ENCODE measurements at places on chromosomes 11 and 22. TPM values are rescaled to one million over a fixed set of nuclear protein-coding genes. Genes with fewer than 3 reads are reported as not detected.

DNA sequence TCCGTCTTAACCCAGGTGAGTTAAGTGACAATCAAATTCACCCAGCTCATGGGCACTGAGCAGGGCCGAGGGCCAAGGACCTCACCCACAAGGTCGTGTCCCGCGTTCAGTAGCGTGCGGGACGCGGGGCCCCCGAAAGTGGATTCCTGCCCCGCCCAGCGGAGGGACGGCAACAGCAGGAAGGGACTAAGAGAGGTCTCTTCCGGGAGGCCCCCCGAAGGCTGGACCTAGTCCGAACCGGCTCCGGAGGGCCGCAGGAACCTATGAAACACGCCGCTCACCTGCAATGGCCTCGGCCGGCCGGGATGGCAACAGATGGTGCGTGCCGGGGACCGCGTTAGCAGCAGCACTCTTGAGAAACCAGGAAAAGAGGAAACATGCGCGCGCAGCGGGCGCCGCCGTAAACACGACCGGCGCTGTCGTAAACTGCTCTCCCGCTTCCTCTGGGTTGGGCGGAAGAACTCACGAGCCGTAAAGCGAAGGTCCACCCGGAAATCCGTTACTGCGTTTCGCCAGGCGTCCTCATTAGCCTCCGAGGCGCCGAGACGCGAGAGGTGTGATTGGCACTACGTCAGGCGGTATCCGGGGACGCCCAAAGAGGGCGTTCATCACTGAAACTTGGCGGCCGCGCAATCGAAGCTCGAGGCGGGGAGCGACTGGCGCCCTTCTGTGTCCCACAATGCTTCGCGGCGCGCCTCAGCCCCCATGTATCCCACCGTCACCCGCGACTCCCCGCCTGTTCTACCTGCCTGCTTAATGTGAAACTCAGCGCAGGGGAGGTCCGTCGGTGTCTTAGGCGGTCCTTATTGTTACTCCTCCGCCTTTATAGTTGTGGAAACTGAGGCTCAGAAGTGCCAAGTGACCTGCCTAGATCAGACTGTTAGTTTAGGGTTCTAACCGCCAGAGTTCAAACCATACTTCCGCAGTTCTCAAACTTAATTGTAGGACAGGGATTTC, at the start of gene EIF3D:
Gene EIF3D (minus strand): TSS at position 372 of the 957 bp plus-strand sequence. CDS start 3,045 bp downstream, outside the sequence.
- no peaks in the 10 kb centered on the region for H3K27me3 ChIP-seq
- H3K4me1 ChIP-seq = peaks cover 17% of the 10 kb centered on the region
- peak; percentile 98 for DNase-seq
- H3K4me3 ChIP-seq = peak within 1 kb of the TSS; percentile 96
- peaks cover 36% of the 10 kb centered on the region for H3K36me3 ChIP-seq

DNA sequence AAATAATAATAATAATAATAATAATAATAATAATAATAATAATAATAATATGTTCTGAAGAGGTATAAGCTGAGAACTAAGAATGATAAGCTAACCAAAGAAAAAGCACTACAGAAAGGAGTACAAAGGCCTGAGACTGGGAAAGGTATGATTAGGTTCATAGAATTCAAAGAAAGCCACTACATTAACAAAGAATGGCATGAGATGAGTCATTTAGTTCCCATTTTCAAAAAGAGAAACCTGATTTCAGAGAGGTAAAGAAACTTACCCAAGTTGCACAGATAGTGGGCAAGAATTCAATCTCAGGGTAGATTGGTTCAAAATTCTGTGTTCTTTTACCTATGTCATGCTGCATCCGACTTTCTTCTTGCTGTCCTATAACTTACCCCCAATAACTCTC, 350.9 kb downstream of the TTC28 start:
- DNase-seq = no peak
- peaks cover 24% of the 10 kb centered on the region for H3K4me1 ChIP-seq
- H3K27ac ChIP-seq = no peak overlapping the region
- no peaks in the 10 kb centered on the region for H3K27me3 ChIP-seq

- peak within 1 kb of the TSS; percentile 26 for H3K27ac ChIP-seq
- H3K4me1 ChIP-seq = no peaks in the 10 kb centered on the region
- H3K36me3 ChIP-seq = no peaks in the 10 kb centered on the region
- peak within 1 kb of the TSS; percentile 79 for H3K4me3 ChIP-seq
- peak; percentile 74 for DNase-seq
Measured at GRCh38 chr11:85810871-85811611, at the start of gene SYTL2. Gene SYTL2, minus strand, starts transcription at chr11:85811141. Its CDS starts 53,416 bp downstream, at chr11:85757725.

GRCh38 chr11:12876988-12877387, 132.1 kb upstream of the RASSF10 start:
- no peaks in the 10 kb centered on the region for H3K27me3 ChIP-seq
- H3K27ac ChIP-seq = no peak overlapping the region
- H3K36me3 ChIP-seq = peaks cover 31% of the 10 kb centered on the region
- no peak overlapping the region for H3K4me3 ChIP-seq
- H3K4me1 ChIP-seq = peaks cover under 1% of the 10 kb centered on the region

DNA sequence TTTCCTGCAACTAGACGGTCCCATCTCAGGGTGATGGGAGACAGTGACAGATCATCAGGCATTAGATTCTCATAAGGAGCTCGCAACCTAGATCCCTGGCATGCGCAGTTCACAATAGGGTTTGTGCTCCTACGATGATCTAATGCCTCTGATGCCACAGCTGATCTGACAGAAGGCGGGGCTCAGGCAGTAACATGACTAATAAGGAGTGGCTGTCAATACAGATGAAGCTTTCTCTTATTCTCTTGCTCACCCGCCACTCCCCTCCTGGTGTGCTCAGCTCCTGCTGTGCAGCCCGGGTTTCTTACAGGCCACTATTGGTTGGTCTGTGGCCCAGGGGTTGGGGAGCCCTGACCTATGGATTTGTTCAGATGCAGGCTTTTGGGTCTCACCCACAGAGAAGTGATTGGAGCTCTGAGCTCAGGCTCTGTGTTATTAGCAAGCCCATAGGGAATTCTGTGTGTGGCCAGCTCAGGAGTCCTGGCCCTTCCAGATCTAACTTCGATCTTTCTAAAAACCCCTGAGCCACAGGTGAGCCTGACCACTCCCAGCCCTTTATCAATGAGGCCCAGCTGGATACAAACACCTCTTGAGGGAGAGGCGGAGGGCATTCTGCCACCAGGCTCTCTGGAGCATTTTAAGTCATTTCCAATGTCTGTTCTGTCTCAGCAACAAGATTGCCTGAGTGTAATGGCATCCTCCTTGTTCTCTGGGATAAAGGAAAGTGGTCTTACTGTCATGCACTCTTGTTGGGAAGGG, 351.8 kb downstream of the BUD13 start:
- no peak for DNase-seq
- no peaks in the 10 kb centered on the region for H3K36me3 ChIP-seq

DNA sequence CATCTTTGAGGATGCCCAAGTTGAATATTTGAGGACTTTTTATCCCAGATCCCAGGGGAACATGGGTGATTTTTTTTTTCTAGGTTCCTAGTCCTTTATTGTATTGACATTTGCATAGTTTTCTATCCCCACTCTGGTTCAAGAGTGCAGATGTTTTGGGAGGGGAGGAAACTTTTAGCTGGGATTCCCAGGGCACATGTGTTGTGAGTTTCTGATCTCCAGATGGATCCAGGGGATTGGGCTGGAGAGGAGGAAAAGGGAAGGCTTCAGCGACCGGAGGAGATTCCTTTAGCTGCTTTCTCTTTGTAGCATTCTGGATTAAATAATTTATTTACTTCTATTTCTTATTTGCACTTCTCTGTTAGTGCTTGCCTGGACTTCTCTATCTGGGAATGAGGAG, 14.7 kb upstream of the SORL1-AS1 start:
- no peaks in the 10 kb centered on the region for H3K4me1 ChIP-seq
- H3K27me3 ChIP-seq = no peaks in the 10 kb centered on the region
- H3K36me3 ChIP-seq = no peaks in the 10 kb centered on the region
- no peak overlapping the region for H3K27ac ChIP-seq
- no peak for DNase-seq

DNA sequence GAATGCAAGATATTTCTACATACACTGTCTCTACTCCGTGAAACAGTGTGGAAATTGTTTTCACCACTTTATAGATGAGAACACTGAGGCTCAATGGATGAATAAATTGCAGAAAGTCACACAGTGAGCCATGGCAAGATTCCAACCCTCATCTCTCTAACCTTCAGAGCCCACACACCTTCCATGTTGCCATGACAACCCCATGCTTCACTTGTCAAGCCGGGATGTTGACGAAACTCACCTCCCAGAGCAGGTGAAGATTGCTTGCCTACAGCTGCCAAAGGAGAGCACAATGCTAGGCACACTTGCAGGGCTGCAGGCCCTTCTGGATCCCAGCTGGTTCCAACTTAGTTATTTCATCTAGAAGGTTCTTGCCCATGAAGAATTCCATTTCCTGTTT, 71.4 kb upstream of the SEZ6L start:
- H3K27me3 ChIP-seq = no peaks in the 10 kb centered on the region
- H3K4me1 ChIP-seq = no peaks in the 10 kb centered on the region
- H3K36me3 ChIP-seq = no peaks in the 10 kb centered on the region
- no peak overlapping the region for H3K4me3 ChIP-seq
- no peak for DNase-seq
- H3K27ac ChIP-seq = no peak overlapping the region

GRCh38 chr11:1604181-1604580, 4.1 kb downstream of the KRTAP5-3 start:
- peaks cover 35% of the 10 kb centered on the region for H3K27me3 ChIP-seq

GRCh38 chr11:35036639-35037038, 102.3 kb upstream of the CD44 start:
- no peaks in the 10 kb centered on the region for H3K27me3 ChIP-seq
- H3K4me1 ChIP-seq = peaks cover 15% of the 10 kb centered on the region
- H3K4me3 ChIP-seq = no peak overlapping the region
- H3K27ac ChIP-seq = no peak overlapping the region
- no peaks in the 10 kb centered on the region for H3K36me3 ChIP-seq

DNA sequence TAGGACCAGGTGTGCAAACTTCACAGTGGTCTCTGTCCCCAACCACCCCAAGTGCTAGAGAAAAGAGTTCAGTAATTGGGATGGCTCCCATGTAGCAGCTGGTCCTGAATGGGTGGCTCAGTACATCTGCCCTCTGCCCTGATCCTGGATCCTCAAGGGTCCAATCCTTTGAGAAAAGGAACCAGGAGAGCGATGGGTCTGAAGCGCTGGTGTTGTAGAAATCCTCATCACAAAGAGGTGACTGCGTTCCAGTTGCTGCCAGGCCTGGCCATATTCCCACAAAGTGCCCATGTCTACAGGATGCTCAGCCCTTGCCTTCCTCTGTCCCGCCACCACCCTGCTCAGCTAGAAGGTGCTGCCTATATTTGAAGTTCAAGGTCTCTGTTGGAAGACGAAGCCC, 6.2 kb upstream of the C22orf39 start:
- peaks cover 3% of the 10 kb centered on the region for H3K4me1 ChIP-seq
- peaks cover 100% of the 10 kb centered on the region for H3K36me3 ChIP-seq
- H3K4me3 ChIP-seq = no peak overlapping the region
- H3K27me3 ChIP-seq = no peaks in the 10 kb centered on the region
- H3K27ac ChIP-seq = no peak overlapping the region

DNA sequence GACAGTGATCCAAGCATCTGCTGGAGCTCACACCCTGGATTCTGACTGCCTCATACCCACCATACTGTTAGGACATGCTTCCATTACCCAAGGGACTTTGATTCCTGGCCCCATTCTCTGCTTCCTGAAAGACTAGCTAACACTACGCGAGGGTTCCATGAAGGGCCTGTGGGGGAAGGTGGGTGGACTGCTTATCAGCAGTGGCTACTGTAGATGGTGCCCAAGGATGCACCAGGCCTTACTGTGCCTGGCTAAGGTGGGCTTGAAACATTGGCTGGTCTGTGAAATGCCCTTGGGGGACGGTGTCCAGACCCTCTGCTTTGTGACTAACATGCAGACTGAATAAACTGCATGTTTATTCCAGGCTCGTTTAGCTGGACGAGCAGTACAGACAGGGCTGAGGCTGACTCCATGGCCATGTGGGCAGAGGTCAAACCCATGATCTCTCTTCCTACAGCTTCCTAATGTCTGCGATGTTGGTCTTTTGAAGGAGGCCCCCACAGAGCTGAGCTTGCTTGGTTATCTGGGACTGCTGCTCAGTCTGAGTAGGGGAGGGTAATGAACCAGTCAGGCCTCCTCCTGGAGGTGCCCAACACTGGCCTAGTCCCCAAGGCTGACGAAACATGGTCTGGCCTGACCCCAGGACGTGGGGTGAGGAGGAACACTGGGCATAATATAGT, 48.3 kb upstream of the PHOX2A start:
- no peak overlapping the region for H3K4me3 ChIP-seq
- H3K4me1 ChIP-seq = no peaks in the 10 kb centered on the region
- peaks cover 51% of the 10 kb centered on the region for H3K36me3 ChIP-seq
- H3K27me3 ChIP-seq = no peaks in the 10 kb centered on the region
- H3K27ac ChIP-seq = no peak overlapping the region

DNA sequence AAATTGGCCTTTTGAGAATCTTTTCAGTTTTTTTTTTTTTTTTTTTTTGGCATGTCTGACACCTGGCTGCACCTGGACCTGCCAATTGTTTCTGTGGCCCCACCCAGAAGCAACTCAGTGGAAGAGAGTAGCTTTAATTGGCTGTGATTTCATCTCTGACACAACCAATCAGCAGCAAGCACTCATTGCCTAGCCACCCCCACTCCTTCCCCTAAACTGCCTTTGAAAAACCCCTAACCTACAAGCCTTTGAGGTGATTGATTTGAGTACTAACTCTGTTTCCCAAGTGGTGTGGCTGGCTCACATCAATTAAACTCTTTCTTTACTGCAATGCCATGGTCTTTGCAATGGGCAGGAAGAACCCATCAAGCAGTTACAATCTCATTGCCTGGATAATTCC, 98.2 kb upstream of the CHORDC1 start:
- H3K27me3 ChIP-seq = no peaks in the 10 kb centered on the region
- no peaks in the 10 kb centered on the region for H3K4me1 ChIP-seq
- no peak overlapping the region for H3K27ac ChIP-seq
- no peaks in the 10 kb centered on the region for H3K36me3 ChIP-seq
- H3K4me3 ChIP-seq = no peak overlapping the region

- H3K4me3 ChIP-seq = no peak overlapping the region
- H3K36me3 ChIP-seq = no peaks in the 10 kb centered on the region
- no peak overlapping the region for H3K27ac ChIP-seq
- H3K4me1 ChIP-seq = no peaks in the 10 kb centered on the region
- no peaks in the 10 kb centered on the region for H3K27me3 ChIP-seq
- no peak for DNase-seq
Measured at GRCh38 chr11:11261629-11262028, 91.4 kb downstream of the CSNK2A3 start.

- H3K27me3 ChIP-seq = no peaks in the 10 kb centered on the region
- no peaks in the 10 kb centered on the region for H3K36me3 ChIP-seq
- no peaks in the 10 kb centered on the region for H3K4me1 ChIP-seq
- no peak overlapping the region for H3K4me3 ChIP-seq
Measured at GRCh38 chr22:43777286-43777685, 34.8 kb downstream of the EFCAB6 start.

Gene PTGDR2
- 1.0 TPM for total RNA-seq

Gene DDI1
- total RNA-seq = not detected

Gene CD3E
- 0.71 TPM for total RNA-seq

Gene SMTNL1
- 7.6 TPM for total RNA-seq

Gene NCR3LG1
- 0.09 TPM for total RNA-seq

Gene C11orf86
- not detected for total RNA-seq

Gene EIF3D
- 111 TPM for total RNA-seq

All from psoas muscle (tissue), 8 donors.